ENCODE measurements at places on chromosomes 3 and 15.

DNA sequence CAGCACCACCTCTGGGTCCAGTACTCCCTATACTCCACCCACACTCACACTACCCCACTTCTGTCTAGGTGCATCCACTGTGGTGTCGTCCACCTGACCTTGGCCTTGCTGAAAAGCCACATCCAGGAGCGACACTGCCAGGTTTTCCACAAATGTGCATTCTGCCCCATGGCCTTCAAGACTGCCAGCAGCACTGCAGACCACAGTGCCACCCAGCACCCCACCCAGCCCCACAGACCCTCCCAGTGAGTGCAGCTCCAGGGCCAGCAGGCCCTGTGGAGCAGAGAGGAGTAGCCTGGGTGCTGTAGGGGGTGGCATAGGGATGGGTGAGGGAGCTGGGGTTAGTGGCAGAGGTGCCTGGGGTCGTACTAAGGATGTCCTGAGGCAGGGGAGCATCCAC is 19.4 kb upstream of the ALPK3 start:
- DNase-seq, result no peak

DNA sequence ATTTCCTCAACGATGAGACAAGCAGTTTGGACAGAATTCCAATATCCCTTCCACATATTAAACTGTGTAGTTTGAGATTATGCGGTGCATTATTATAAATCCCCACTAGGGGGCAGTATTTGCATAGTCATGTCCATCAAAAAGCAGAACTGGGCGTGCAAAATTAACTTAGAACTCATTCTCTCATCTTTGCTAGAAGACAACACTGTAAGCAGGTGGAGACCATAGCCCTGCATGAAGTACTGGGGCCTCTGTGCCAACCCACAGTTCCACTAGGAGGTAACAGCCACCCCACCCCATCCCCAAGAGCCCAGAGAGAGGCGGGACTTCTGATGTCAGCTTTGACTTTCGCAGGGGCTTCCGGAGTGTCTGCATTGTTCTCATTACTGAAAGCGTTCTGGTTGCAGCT is 106.6 kb upstream of the TMC3 start:
- no peak for DNase-seq

GRCh38 chr15:100878648-100879047 is 983 bp upstream of the ALDH1A3 start:
- DNase-seq, result no peak

GRCh38 chr3:43223670-43224364 is 62.5 kb upstream of the SNRK start:
- no peak for DNase-seq

- DNase-seq, result no peak
These were observed 324.3 kb downstream of the FEZF2 start for GRCh38 chr3:62049033-62049432.

DNA sequence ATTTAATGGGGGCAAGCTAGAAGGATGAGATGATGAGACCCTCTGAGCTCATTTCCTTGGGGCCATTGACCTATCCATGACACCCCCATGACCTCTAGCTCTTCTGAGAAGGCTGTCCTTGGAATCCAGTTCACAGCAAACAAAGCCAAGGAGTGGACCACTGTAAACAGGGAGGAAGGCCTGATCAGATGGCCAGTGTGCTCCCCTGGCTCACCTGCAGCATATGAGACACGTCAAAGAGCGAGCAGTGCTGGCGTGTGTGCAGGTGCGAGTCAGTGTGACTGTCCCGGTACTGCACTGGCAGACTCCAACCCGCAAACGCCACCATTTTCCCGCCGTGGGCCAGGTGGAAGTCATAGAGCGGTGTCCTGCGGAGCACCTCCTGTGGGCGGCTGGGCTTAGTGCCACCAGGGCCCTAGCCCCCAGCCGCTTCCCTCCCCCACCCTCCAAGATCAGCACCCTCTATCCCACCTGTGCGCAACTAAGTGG is 339 bp downstream of the AMT start:
- DNase-seq, result no peak

- DNase-seq, result peak; percentile 47
These were observed 775 bp downstream of the TTC21A start for GRCh38 chr3:39108200-39108710.

DNA sequence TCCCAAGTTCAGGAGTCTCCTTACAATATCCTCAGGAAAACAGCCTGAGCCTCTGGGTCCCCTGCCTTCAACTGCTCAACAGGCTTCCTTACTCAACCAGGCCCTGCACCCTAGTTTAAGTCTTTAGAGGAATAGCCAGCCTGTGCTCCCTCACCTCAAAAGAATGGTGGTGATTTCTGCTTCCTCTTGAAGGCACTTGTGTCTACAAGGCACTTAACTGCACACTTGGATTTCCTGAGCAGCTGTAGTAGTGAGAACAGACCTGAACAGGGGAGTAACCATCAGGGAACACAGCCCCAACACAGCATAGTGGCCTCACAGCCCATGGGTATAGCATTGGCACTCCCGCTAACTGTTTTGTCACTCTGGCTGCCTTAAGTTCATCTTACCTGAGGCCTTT is 244.3 kb downstream of the MYRIP start:
- no peak for DNase-seq

DNA sequence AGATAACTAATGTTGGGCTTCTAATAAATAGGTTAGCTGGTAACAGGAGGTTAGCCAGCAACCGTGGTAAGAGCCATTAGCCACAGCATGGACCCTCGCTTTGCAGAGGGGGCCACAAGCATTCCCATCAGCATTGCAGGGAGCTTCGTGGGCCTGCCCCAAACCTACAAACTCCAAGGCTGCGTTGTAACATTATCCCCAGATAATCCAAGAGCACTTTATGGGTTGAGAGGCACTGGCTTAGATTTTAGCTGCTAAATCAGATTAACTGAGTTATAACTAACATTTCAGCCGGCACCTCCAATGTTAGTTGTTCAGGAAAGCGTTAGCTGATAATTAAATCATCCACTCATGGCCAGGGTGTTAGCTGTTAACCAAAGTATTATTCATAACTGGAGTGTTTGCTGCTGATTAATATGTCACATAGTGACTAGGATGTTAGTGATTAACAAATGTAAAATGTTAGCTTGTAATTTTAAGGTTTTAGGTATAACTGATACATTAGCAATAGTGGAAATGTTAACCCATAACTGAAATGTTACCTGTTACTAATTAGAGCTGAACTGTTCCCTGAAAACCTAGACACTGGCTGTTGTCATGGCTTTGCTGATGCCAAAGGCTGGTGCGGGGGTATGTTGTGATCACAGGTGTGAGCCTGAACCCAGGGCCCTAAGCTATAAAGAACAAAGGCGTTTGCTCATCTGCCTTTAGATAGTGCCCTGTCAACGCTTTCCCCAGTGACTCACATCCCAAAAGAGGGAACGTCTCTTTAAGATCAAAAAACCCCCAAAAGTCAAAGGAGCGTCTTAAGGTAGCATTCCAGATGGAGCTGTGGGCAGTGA is 56.2 kb downstream of the SLC6A6 start:
- DNase-seq, result no peak

DNA sequence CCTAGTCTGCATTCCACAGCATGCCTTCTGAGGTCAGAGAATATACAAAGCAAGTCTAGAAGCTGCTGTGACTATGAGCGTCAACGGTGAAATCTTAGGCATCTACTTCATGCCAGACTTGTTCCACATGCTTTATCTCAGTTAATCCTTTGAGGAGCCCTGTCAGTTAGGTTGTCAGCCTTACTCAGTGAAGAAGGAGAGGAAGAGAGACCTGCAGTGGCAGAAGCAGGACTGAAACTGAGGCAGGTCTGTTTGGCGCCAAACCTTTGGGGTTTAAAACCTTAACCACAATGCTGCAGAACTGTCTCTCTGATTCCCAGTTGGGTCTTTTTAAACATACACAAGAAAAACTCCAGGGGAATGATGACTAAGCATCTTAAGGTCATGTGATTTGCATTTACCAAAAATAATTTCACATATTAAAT is 139.0 kb upstream of the LIPC start:
- no peak for DNase-seq

GRCh38 chr15:28114114-28114455 is 15.0 kb upstream of the OCA2 start:
- DNase-seq, result no peak

Data from GM12892 (cell line).